Activated T-cell treated with anti-CD3 and anti-CD28 coated beads, Interleukin-2, amount 50 U/mL, for 72 hours (primary cell): ENCODE measurements at places on chromosomes 11 and 22. TPM values are rescaled to one million over a fixed set of nuclear protein-coding genes. Genes with fewer than 3 reads are reported as not detected.
A peak's percentile ranks its signal among the peaks of the same experiment; 100 is the strongest.

GRCh38 chr11:122852074-122852795 is 13.9 kb downstream of the CRTAM start:
- H3K4me3 ChIP-seq = peak overlapping the region; percentile 72
- peaks cover 83% of the 10 kb centered on the region for H3K4me1 ChIP-seq
- peak; percentile 50 for DNase-seq

GRCh38 chr11:88680806-88681205 is 343.3 kb upstream of the CTSC start:
- no peak overlapping the region for H3K27ac ChIP-seq
- H3K4me1 ChIP-seq = peaks cover 8% of the 10 kb centered on the region
- no peak overlapping the region for H3K4me3 ChIP-seq
- no peaks in the 10 kb centered on the region for H3K27me3 ChIP-seq

DNA sequence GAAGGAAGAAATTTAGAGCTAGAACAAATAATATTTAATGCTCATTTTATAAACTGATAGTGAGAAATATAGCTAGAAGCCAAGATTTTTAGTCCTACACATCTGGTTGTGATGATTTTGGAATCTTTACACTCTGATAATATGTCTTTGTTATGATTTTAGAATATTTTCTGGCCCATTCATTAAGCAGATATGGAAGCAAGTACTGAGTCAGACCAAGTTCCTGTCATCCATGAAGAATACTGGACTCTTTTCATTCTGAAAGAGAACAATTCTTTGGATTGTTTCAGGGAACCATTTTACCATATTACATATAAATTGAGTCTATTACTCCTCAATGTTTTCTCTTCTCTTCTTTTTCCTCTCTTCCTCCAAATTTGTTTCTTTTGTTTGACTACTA is 227.4 kb downstream of the TMEM135 start:
- no peak overlapping the region for H3K4me3 ChIP-seq
- no peaks in the 10 kb centered on the region for H3K36me3 ChIP-seq
- no peak overlapping the region for H3K27ac ChIP-seq
- H3K27me3 ChIP-seq = no peaks in the 10 kb centered on the region
- no peaks in the 10 kb centered on the region for H3K4me1 ChIP-seq

- H3K4me3 ChIP-seq = no peak overlapping the region
- H3K27me3 ChIP-seq = no peaks in the 10 kb centered on the region
- peaks cover 8% of the 10 kb centered on the region for H3K36me3 ChIP-seq
- no peaks in the 10 kb centered on the region for H3K4me1 ChIP-seq
- no peak overlapping the region for H3K27ac ChIP-seq
Observed at GRCh38 chr11:87179621-87180020, 141.9 kb downstream of the TMEM135 start.

DNA sequence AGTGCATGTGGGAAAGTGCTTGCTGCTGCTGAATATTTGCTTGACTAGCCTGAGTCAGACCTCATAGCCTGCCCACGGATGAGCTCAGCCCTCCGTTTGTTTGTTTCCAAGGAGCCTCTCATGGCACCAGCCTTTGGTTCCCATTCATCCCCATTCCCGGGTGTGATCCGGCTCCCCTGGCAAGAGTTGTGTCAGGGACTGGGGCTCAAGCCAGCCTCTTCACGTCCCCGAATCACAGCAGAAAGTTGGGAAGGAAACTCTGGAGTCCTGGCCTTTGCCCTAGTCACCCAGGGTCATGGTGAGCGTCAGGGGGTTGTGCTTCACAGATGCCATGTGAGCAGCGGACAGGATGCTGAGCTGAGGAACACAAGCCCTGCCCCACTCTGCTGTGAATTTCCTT is 13.8 kb downstream of the SEC14L3 start:
- H3K27me3 ChIP-seq = peaks cover 5% of the 10 kb centered on the region
- no peak overlapping the region for H3K27ac ChIP-seq
- DNase-seq = no peak
- no peaks in the 10 kb centered on the region for H3K4me1 ChIP-seq
- no peaks in the 10 kb centered on the region for H3K36me3 ChIP-seq

Gene ANKK1
- 0.79 TPM for total RNA-seq

Gene OR8D1
- total RNA-seq = not detected

Gene MACROD1
- 17.4 TPM for total RNA-seq

DNA sequence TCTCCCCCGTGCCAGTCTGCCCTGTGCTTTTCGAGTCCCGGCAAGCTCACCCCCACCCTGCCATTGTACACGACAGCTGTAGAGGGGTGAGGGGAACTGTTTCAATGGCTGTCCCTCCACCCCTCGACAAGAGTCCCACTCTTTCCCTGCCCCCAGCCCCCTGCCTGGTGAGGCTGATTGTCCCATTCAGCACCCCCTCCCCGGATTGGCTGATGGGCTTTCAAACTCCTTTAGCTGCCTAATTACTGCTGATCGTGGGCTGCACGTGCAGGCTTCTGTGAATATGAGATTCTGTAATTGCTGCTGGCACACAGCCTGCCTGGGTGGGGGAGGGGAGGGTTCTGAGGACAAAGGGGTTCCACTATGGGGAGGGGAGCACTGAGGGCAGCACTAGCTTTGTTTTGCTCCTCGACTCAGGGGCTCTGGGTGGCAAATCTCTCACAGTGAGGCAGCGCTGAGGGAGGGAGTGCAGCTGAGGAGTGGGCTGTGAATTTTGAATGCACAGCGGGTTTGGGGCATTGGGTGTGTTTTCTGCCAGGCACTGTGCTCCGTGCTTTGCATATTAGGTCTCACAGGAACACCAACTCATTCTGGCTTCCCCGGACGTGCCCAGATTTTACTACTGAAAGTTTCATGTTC is 42.6 kb upstream of the ACCSL start:
- H3K4me1 ChIP-seq = no peaks in the 10 kb centered on the region
- H3K4me3 ChIP-seq = no peak overlapping the region
- DNase-seq = no peak
- H3K36me3 ChIP-seq = no peaks in the 10 kb centered on the region
- H3K27ac ChIP-seq = no peak overlapping the region

GRCh38 chr11:106990331-106990730 is 27.9 kb downstream of the GUCY1A2 start:
- no peak for DNase-seq
- H3K36me3 ChIP-seq = no peaks in the 10 kb centered on the region
- H3K4me1 ChIP-seq = no peaks in the 10 kb centered on the region
- H3K27me3 ChIP-seq = no peaks in the 10 kb centered on the region

GRCh38 chr22:36999463-36999862 is 19.8 kb downstream of the TST start:
- no peaks in the 10 kb centered on the region for H3K36me3 ChIP-seq
- H3K4me3 ChIP-seq = no peak overlapping the region
- no peak for DNase-seq
- peaks cover 9% of the 10 kb centered on the region for H3K27me3 ChIP-seq
- H3K27ac ChIP-seq = no peak overlapping the region
- peaks cover 8% of the 10 kb centered on the region for H3K4me1 ChIP-seq

DNA sequence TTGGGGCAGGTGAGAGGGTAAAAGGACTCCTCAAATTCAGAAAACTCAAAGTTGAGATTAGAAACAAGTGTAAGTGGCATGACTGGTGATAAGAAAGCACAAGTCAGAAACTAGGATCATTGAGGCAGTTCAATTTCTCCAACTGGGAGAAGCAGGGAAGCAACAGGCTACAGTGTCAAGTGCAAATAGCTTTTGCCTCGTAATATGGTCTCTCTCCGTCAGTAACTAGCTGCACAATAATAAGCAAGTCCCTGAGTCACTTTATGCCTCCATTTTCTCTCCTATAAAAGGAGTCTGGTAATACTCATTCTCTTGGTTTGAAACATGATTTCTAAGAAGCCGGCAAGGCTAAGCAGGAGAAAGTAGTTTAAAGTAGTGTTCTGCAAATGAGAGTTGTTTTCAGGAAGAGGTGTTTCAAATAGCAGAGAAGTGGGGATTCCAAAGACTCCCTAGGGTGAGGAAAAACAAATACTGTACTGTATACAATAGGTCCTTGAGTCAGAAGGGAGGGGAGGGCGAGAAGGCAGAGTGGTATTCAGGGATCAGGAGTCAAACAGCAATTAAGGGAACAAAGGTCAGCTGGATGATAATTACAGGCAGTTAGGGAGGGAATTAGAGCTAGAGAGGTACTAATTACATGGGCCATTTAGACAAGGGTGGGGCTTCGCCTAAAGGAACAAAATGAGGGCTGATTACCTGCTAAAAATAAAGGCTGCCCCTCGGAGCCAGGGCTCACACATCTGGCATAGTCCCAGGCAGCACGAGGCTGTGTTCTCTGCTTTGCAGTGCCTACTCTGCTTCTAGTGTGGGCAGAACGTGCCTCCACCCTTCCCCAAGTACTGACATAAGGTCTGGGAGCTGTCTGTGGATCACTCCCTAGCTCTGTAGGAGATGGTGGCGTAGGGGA is 96.0 kb upstream of the BDNF start:
- no peaks in the 10 kb centered on the region for H3K4me1 ChIP-seq
- H3K36me3 ChIP-seq = no peaks in the 10 kb centered on the region
- H3K27me3 ChIP-seq = no peaks in the 10 kb centered on the region
- H3K4me3 ChIP-seq = no peak overlapping the region
- no peak for DNase-seq
- H3K27ac ChIP-seq = no peak overlapping the region
